ENCODE measurements at places on chromosomes 4 and X. TPM values are rescaled to one million over a fixed set of nuclear protein-coding genes. Genes with fewer than 3 reads are reported as not detected.

WAS gene
- 4.4 TPM for total RNA-seq

GPRASP2 gene
- total RNA-seq, result 10.8 TPM

TCEANC gene
- total RNA-seq, result 3.2 TPM

- H3K4me3 ChIP-seq, result no peak overlapping the region
- DNase-seq, result no peak
- H3K27me3 ChIP-seq, result no peaks in the 10 kb centered on the region
These were observed 73.8 kb upstream of the DCLK2 start for GRCh38 chr4:150004481-150004880.

GAGE12F gene
- not detected for total RNA-seq

- no peak overlapping the region for H3K27ac ChIP-seq
- no peaks in the 10 kb centered on the region for H3K4me1 ChIP-seq
- H3K36me3 ChIP-seq, result no peaks in the 10 kb centered on the region
- no peak for DNase-seq
- no peaks in the 10 kb centered on the region for H3K27me3 ChIP-seq
These were observed 201.0 kb downstream of the MAB21L2 start for GRCh38 chr4:150782921-150783320.

GRCh38 chr4:52919461-52919860 lies 57.3 kb downstream of the RASL11B start:
- H3K27me3 ChIP-seq, result no peaks in the 10 kb centered on the region
- DNase-seq, result no peak
- H3K4me1 ChIP-seq, result no peaks in the 10 kb centered on the region
- no peak overlapping the region for H3K27ac ChIP-seq
